ENCODE measurements at places on chromosomes 12 and 14. TPM values are rescaled to one million over a fixed set of nuclear protein-coding genes. Genes with fewer than 3 reads are reported as not detected.

Gene SAMD15
- total RNA-seq, result 2.8 TPM

Gene SDR9C7
- not detected for total RNA-seq

Gene GRIN2B
- not detected for total RNA-seq

GRCh38 chr12:124326871-124327270 lies 32.0 kb downstream of the RFLNA start:
- no peak for DNase-seq

DNA sequence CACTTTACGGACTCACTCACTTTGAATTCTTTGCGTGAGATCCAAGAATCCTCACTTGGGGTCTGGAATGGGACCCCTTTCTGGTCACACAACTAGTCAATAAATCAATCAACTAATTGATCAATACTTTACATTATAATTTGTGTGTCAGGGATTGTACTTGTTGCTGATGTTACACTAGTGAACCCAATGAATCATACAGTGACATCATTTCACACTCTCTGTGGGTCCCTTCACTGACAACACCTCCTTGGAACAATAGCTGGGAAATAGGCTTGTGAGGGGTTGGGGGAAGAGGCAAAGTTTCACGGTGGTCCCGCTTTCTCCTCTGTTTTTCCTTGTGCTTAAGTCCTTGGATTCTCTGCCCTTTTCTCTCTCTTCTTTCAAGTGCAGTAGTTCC lies 35.0 kb downstream of the TPH2 start:
- DNase-seq, result peak; percentile 6

DNA sequence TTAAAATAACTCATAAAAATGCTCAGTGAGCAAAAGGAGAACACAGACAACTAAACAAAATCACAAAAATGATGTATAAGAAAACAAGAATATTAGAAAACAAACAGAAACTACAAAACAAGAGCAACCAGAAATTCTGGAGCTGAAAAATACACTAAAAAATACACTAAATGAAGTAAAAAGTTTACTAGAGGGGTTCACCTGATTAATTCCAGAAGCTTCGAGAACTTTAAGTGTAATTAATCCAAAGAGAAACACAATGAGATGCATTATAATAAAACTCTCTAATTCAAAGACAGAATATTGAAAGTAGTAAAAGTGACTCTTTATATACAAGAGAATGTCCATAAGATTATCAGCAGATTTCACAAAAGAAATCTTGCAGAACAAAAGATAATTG lies 558.4 kb downstream of the CCER1 start:
- DNase-seq, result no peak

GRCh38 chr14:37824939-37825712 lies 229.7 kb downstream of the TTC6 start:
- peak; percentile 4 for DNase-seq
